B cell (primary cell): ENCODE measurements at places on chromosomes 4 and X. TPM values are rescaled to one million over a fixed set of nuclear protein-coding genes. Genes with fewer than 3 reads are reported as not detected.
A peak's percentile ranks its signal among the peaks of the same experiment; 100 is the strongest.

- DNase-seq, result no peak
These were observed 38.3 kb downstream of the ARAP2 start for GRCh38 chr4:36206012-36206411.

- no peak for DNase-seq
These were observed 35.7 kb downstream of the STBD1 start for GRCh38 chr4:76342191-76342590.

SMIM10L2A gene
- polyA plus RNA-seq, result 0.25 and 0.40 TPM in 2 replicates

DNA sequence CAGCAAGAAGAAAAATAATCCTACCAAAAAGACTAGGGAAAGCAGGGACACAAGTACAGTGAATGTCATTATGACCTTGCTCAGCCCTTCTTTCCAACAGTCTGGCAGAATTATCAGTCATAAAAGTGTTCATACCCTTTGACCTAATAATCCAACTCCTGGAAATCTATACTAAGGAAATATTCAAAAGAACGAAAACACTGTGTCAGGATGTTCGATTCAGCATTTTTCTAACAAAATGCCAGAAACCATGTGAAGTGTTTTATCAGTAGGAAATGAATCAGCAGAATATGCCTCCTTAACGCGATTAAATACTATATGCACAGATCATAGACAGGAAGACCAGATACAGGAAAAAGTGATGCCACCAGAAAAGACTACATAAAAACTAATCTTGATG, 16.2 kb upstream of the S100G start:
- no peak for DNase-seq

GRCh38 chrX:68238568-68238967, 194.7 kb downstream of the OPHN1 start:
- DNase-seq, result no peak

- no peak for DNase-seq
These were observed 855.3 kb downstream of the PCDH7 start for GRCh38 chr4:31575504-31575903.

- DNase-seq, result no peak
These were observed 339.3 kb downstream of the MID1IP1 start for GRCh38 chrX:39140581-39140980.

KLF8 gene
- 53.5 and 72.9 TPM in 2 replicates for polyA plus RNA-seq

DNA sequence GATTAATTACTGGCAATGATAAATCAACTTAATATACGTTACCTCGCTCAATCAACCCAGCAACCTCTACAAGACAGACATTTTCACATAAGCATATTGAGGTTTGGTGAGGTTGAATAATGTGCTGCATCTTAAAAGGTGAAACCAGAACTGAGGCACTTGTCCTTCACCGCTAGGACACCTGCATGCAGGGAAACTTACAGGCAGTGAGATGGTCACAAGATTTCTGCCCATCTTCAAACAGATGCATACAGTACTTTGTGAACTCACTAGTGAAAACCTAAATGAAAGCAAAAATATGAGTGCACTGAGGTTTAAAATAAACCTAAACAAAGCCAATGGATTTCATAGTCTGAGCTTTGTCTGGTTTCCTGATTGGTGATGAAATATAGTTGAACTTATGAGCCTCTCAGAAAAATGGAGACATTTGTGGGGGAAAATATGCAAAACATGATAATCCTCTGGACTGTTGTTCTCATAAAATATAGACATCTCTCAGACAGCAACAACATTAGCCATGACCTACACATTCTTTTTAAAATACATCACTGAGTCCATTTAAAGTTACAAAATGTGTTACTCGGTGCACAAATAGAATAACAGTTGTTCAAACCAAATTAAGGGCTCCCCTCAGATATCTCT, 20.9 kb upstream of the PRSS12 start:
- no peak for DNase-seq

GRCh38 chr4:61994036-61994435, 793.9 kb downstream of the ADGRL3 start:
- DNase-seq, result no peak

HSFX4 gene
- polyA plus RNA-seq, result not detected in 2 replicates

SYTL4 gene
- polyA plus RNA-seq, result 0.13 and 0.16 TPM in 2 replicates

NEK1 gene
- 3.3 and 3.6 TPM in 2 replicates for polyA plus RNA-seq

DDIT4L gene
- 0.13 TPM in 1 of 2 replicates, not detected in the other for polyA plus RNA-seq

GRCh38 chr4:6107114-6107791, 89.0 kb upstream of the C4orf50 start:
- no peak for DNase-seq

DNA sequence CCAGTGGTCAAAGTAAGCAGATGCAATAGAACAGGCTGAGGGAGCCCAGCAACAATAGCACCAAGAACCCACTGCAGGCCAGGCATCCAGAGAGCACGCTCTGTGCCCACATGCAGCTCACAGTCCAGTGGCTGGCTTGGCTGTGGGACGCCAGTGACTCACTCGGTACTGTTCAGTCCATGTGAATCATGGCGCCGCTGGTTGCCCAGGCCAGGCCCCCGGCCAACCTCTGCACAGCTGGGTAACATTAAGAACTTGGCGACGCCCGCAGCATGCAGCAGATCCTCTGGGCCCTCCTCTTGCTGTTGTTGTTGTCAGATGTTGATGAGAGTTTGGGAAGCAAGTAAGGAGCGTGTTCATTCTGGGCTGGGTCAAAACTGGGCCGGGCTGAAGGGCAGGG, 60.5 kb downstream of the MSX1 start:
- no peak for DNase-seq

DNA sequence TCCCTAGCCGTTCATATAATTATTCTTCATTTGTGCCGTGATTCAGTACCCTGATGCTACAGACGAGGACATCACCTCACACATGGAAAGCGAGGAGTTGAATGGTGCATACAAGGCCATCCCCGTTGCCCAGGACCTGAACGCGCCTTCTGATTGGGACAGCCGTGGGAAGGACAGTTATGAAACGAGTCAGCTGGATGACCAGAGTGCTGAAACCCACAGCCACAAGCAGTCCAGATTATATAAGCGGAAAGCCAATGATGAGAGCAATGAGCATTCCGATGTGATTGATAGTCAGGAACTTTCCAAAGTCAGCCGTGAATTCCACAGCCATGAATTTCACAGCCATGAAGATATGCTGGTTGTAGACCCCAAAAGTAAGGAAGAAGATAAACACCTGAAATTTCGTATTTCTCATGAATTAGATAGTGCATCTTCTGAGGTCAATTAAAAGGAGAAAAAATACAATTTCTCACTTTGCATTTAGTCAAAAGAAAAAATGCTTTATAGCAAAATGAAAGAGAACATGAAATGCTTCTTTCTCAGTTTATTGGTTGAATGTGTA, 7.0 kb downstream of the SPP1 start:
- no peak for DNase-seq

SOD3 gene
- not detected in 2 replicates for polyA plus RNA-seq

GRCh38 chr4:138275963-138276621, 33.9 kb upstream of the SLC7A11 start:
- DNase-seq, result no peak

ADH7 gene
- not detected in 2 replicates for polyA plus RNA-seq

- peak; percentile 84 for DNase-seq
These were observed at the start of gene STAP1 for GRCh38 chr4:67558493-67558892. TSS of gene STAP1 (plus strand) at chr4:67558727. CDS start at chr4:67558810, 83 bp downstream.

- peak; percentile 45 for DNase-seq
These were observed 164.7 kb downstream of the DCLK2 start for GRCh38 chr4:150242820-150243458.

DNA sequence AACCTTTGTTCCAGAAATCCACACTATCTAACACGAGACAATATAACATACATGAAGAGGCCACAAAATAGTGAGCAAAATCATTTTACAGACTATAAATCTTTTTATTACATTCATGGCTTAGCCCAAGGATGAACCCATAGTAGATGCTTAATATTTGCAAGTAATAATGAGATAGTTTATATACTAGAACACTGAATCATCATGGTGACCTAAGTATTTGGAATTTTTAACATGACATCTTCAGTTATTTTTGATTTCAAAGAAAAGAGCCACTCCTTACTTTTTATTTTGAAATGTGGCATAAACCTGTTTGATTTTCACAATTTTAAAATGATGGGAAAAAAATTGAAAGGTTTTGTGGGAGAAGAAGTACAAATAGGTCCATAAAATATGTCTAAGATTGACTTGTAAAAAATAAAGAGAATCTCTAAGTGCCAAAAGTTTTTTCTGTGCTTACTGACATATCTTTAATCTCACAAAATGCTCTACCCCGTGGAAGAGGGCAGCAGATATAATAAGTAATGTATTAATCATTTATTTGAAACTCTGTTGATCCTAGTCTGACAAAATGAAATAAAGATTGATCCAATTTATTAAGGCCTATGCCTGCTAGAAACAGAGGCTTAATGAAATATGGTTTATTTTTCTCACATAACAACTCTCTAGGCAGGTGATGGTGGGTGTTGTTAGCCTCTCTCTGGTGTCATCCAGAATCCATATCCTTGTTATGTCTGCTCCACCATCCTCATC, 224.5 kb upstream of the CENPE start:
- no peak for DNase-seq

EMCN gene
- not detected in 2 replicates for polyA plus RNA-seq

HELT gene
- not detected in 2 replicates for polyA plus RNA-seq

GRCh38 chrX:49064303-49064702, 5.5 kb downstream of the CCDC120 start:
- no peak for DNase-seq

- DNase-seq, result no peak
These were observed 494.1 kb downstream of the INPP4B start for GRCh38 chr4:142351958-142352357.

CXorf49B gene
- not detected in 2 replicates for polyA plus RNA-seq

- DNase-seq, result no peak
These were observed 43.1 kb downstream of the TMEM164 start for GRCh38 chrX:110046001-110046400.

GRCh38 chrX:153306527-153307115, 14.9 kb downstream of the PNMA6F start:
- no peak for DNase-seq

- peak; percentile 44 for DNase-seq
These were observed 4.7 kb downstream of the RIPPLY1 start for GRCh38 chrX:106898462-106898861.

GRCh38 chr4:124737619-124738018, 25.1 kb upstream of the ANKRD50 start:
- no peak for DNase-seq

VEGFC gene
- not detected in 2 replicates for polyA plus RNA-seq

GPM6B gene
- polyA plus RNA-seq, result 0.06 TPM in 1 of 2 replicates, not detected in the other

- DNase-seq, result peak; percentile 20
These were observed 39.0 kb downstream of the PLAC8 start for GRCh38 chr4:83075311-83076095.

DNA sequence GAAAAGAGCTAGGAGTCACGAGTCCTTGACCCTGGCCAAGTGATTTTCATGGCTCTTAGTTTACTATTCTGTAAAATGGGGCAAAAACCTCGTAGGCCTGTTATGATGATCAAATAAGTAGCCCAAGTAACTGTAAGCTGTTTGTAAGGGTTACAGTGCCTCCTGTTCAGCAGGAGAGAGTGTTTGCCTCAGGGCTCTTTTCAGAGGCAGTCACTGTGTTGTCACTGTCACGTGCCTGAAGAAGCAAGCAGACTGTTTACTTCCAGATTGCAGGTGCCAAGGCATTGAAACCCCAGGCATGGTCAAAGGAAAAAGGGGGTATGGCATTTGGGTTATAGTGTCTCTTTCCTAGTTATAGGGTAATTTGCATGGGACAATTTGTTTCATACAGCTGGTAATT, 4.5 kb downstream of the RAB39B start:
- DNase-seq, result no peak

DNA sequence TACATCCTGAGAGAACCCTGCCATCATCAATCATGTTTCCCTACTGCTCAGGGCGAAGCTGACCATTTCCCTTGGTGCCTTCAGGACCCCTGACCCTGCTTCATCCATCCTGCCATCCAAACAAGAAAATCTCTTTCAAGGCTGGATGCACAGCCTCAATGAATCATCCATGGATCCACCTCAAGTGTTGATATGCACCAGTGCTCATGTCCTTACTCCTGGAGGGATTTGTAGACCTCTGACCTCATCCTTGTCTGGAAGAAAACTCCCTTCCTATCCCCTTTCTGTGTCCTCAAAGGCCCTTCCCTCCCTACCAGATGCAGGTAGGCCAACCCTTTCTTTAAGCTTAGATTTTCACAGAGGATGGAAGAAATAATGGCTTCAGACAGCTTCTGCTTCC, 24.6 kb downstream of the BEX3 start:
- no peak for DNase-seq

- no peak for DNase-seq
These were observed 145.4 kb upstream of the MAP3K15 start for GRCh38 chrX:19660604-19661255.

- DNase-seq, result peak; percentile 62
These were observed 60.5 kb downstream of the TMA16 start for GRCh38 chr4:163554870-163555465.

DNA sequence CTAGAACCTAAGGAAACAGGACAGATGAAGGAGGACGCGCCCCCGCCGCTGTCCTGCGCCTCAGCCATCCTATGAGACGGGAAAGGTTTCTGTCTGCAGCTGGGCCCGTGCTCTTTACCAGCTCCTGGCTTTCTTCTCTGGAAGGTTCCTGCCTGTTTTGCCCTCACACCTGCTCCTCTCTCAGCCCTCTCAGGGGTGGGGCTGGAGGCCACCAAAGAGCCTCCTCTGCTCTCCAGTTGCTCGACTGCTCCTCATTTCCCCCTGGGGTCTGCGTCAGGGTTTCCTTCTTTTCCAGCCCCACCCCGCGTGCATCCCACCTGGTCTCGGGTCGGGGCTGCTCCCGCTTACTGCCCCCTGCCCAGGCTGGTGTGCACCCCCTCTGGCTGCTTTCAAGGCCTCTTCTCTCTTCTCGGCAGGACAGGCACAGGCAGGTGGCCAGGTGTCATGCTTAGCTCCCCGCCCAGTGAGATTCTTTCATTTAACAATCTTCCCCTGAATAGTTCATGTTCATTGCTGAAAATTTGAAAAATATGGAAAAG, 4.6 kb downstream of the HTT-AS start:
- no peak for DNase-seq

RAP1GDS1 gene
- polyA plus RNA-seq, result 23.6 and 26.9 TPM in 2 replicates

TMEM31 gene
- 0.23 and 0.25 TPM in 2 replicates for polyA plus RNA-seq

DNA sequence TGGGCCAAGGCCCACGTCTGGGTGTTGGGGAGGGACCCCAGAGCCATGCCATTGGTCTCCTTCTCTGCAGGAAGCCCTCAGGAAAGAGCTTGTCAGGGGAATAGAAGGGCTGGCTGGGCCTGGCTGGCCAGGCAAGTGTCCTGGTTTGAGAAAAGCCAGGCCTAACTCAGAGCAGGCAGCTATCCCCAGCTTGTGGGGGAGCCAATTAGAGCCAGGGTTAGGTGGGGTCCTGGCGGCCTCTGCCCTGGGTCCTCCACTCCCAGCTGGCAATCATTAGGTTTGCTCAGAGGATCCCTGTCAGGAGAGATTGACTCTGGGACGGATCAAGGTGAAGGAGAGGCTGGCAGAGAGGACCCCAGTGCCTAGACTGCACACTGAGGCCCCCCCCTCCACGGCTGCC, 64.8 kb downstream of the PJA1 start:
- no peak for DNase-seq

GAGE12J gene
- not detected in 2 replicates for polyA plus RNA-seq

GRCh38 chr4:114383067-114383466, 215.5 kb upstream of the UGT8 start:
- no peak for DNase-seq

CXorf49 gene
- not detected in 2 replicates for polyA plus RNA-seq

DNA sequence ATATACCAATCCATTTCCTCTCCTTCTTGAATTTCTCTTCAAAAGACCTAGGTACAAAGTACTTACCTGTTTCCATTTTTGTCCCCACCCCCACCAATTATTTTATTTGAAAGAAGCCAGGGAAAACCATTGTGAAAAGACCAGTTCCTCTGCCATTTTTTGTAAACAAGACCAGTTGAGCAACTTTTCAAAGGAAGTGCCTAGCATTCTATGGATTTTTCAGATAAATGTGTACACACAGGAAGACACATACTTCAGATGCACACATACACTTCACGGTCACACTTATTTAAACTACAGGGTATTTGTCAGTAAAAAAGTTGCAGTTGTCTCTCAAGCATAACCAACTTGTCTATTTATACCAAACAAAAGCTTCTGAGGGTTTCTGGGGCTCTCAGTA, 587.2 kb upstream of the KLHL4 start:
- no peak for DNase-seq
